ENCODE measurements at places on chromosomes 1 and 21. TPM values are rescaled to one million over a fixed set of nuclear protein-coding genes. Genes with fewer than 3 reads are reported as not detected.
A peak's percentile ranks its signal among the peaks of the same experiment; 100 is the strongest.

GRCh38 chr1:71980556-71980955, 301.8 kb downstream of the NEGR1 start:
- no peak for DNase-seq

GRCh38 chr1:89935235-89935634, 59.7 kb upstream of the ZNF326 start:
- no peak for DNase-seq

GRCh38 chr1:35557118-35557610, at the start of gene KIAA0319L:
TSS of gene KIAA0319L (minus strand) at chr1:35557403. CDS start at chr1:35554491, 2,912 bp downstream.
- DNase-seq, result peak; percentile 62

- no peak for DNase-seq
Observed at GRCh38 chr1:227707846-227708245, 27.3 kb downstream of the JMJD4 start.

GRCh38 chr1:98794196-98794886, 132.8 kb downstream of the SNX7 start:
- DNase-seq, result no peak

- no peak for DNase-seq
Observed at GRCh38 chr1:169681140-169681539, 30.3 kb downstream of the SELL start.

- DNase-seq, result no peak
Observed at GRCh38 chr1:225926551-225927113, 2.6 kb upstream of the PYCR2 start.

GRCh38 chr1:77220687-77221463, 1.6 kb upstream of the PIGK start:
- DNase-seq, result no peak

DNA sequence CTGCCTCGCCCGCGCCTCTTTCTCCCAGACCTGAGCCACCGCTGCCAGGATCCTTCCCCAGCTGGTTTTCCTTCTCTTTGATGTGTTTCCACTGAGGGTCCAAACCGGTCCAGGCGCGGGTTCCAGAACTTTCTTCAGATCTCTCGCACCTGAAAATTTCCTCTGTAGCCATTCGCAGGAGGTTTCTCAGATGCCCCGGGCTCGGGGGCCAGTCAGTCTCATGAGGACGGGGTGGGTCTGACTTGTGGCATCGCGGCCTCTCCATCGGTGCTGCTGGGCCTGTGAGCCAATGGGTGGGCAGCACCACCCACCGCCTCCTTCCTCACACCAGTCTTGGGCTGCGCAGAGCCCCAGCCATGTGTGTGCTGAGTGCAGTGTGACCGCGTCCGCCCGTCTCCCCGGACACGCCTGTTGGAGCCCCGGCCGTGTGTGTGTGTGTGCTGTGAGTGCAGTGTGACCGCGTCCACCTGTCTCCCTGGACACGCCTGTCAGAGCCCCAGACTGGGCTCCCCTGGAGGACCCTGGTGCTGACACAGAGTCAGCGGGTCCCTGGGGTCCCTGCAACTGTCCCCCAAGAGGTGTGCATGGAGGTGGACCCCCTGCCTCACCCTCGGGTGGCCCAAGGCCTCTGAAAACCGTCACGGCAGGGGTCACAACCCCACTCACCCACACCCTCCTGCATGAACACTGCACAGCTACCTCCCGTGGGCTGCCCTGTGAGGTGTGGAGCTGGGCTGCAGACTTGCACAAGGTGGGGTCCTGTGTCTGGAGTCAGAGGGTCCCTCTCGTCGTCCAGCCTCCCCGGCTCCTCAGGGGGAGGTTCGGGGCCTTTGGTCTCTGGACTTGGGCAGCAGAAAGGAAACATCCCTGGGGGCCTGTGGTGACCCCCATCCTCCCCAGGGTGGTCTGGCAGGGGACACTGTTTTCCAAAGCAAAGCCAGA, 20.2 kb downstream of the COL18A1 start:
- no peak for DNase-seq

DNA sequence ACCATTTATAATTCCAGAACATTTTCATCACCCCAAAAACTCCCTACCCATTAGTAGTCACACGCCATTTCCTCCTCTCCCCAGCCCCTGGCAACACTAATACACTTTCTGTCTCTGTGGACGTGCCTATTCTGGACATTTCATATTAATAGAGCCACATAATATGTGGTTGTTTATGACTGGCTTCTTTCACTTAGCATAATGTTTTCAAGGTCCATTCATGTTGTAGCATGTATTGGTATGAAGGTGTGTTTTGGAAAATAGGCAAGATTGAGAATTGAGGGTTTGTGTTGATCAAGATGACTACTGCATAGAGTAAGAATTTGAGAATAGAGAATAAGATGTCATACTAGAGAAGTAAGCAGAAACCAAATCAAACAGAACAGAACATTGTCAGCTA, 67.5 kb downstream of the ZFYVE9 start:
- DNase-seq, result no peak

DNA sequence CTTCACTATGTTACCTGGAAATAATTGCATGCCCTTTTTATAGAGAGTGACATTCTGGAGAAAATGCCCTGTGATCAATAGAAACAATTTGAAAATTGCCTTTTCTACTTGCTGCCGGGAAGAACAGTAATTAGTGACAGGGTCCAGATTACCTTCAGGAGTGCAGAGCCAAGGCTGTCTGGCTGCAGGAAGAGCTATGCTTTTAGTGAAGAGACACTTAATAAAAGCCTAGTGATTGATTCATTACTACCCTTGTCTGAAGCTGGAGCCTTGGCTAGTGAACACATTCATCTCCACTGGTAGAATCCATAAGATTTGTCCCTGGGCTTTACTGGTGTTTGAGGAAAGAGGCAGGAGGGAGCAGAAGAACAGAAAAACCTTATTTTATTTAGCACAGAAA, 12.9 kb upstream of the DNASE2B start:
- no peak for DNase-seq

- DNase-seq, result no peak
Observed at GRCh38 chr21:42080788-42081083, 9.6 kb downstream of the UMODL1 start.

DNA sequence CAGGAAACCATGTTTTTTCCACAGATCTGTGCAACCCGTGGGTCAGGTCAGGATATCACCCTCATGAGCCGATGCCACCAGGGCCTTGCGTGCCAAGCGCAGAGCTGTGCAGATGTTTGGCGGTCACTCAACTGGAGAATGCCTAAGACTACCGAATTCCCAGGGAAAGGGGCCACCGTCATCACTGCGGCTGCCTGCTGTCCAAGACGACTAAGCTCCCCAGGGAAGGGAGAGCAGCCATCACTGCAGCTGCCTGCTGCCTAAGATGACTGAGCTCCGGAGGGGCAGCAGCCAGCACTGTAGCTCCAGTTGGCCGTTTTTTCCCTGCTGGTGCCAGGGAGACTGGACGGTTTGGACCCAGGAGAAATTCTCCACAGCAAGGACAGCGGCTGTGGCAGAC, 31.1 kb downstream of the AKT3 start:
- no peak for DNase-seq

GRCh38 chr1:152741656-152742055, 16.2 kb upstream of the KPRP start:
- DNase-seq, result no peak

- no peak for DNase-seq
Observed at GRCh38 chr1:154466206-154466605, 35.8 kb upstream of the TDRD10 start.

The SYT14 gene
- 3.7 TPM for total RNA-seq

The APOBEC4 gene
- total RNA-seq, result not detected

The EFNA1 gene
- total RNA-seq, result 22.2 TPM

The GNG4 gene
- total RNA-seq, result 19.6 TPM

The NPL gene
- total RNA-seq, result 2.0 TPM

The MRPL55 gene
- total RNA-seq, result 50.3 TPM
